Mammary microvascular endothelial cell (primary cell): ENCODE measurements at places on chromosomes 5 and 9. TPM values are rescaled to one million over a fixed set of nuclear protein-coding genes. Genes with fewer than 3 reads are reported as not detected.

TRIM36 gene
- 1.5 and 1.7 TPM in 2 replicates for total RNA-seq

FAXDC2 gene
- 2.3 and 2.9 TPM in 2 replicates for total RNA-seq

STC2 gene
- total RNA-seq: 25.2 and 31.1 TPM in 2 replicates

STRBP gene
- total RNA-seq: 7.2 and 9.7 TPM in 2 replicates

CARTPT gene
- total RNA-seq: not detected in 2 replicates

IRX2 gene
- 0.07 TPM in 1 of 2 replicates, not detected in the other for total RNA-seq

CCDC152 gene
- 0.20 and 0.47 TPM in 2 replicates for total RNA-seq

IRX4 gene
- total RNA-seq: not detected in 2 replicates

TIMD4 gene
- not detected in 2 replicates for total RNA-seq

TLX3 gene
- not detected in 2 replicates for total RNA-seq

BSPRY gene
- not detected in 2 replicates for total RNA-seq

MTAP gene
- 34.1 and 42.4 TPM in 2 replicates for total RNA-seq

DNAH5 gene
- 1.1 and 1.3 TPM in 2 replicates for total RNA-seq

GRIN1 gene
- total RNA-seq: not detected in 2 replicates

ADGRV1 gene
- not detected in 2 replicates for total RNA-seq

ARL14EPL gene
- 0.07 and 0.15 TPM in 2 replicates for total RNA-seq

GCNT4 gene
- 0.33 and 0.44 TPM in 2 replicates for total RNA-seq

BTNL3 gene
- not detected in 2 replicates for total RNA-seq

ENTREP1 gene
- 3.3 and 3.7 TPM in 2 replicates for total RNA-seq

AGXT2 gene
- not detected in 2 replicates for total RNA-seq

CDH6 gene
- total RNA-seq: 0.05 and 0.20 TPM in 2 replicates

FLT4 gene
- total RNA-seq: 49.0 and 51.0 TPM in 2 replicates

NPR3 gene
- under 0.01 and 0.05 TPM in 2 replicates for total RNA-seq

F2RL2 gene
- total RNA-seq: 0.25 TPM in 1 of 2 replicates, not detected in the other

CFAP90 gene
- total RNA-seq: not detected in 2 replicates

PCDHA12 gene
- total RNA-seq: not detected in 2 replicates

EDIL3 gene
- total RNA-seq: 0.44 and 1.7 TPM in 2 replicates

GRXCR2 gene
- total RNA-seq: not detected in 2 replicates
